ENCODE measurements at places on chromosomes 4 and X.

GRCh38 chrX:9492901-9493300 lies 28.0 kb downstream of the TBL1X start:
- DNase-seq, result no peak

- peak; percentile 16 for DNase-seq
Measured at GRCh38 chrX:148530464-148531077, 30.2 kb downstream of the AFF2 start.

GRCh38 chr4:80143307-80143679 lies 54.0 kb upstream of the PRDM8 start:
- DNase-seq, result no peak

DNA sequence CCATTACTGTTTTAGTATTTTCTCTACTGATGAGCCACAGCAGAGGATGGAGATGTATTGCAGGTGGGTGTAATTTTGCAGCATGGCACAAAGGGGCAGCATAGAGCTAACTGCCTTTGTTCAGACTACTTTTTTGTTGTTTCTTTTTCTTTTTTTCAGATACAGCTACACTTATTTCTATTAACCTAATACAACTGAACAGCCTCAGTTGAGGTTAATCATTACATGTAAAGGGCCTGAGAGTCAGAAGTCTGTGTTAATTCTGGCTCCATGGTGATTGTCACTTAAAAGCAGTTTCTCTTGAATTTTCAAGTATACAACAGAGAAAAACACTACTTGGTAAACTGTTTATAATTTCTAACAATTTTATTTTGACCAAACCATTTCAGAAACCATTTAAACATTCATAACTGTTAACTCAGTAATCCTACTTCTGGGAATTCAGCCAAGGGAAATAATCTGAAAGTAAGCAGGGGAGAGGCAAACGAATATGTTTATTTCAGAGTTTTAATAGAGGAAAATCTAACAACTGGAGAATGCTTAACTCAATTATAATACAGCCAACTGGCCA lies 13.9 kb upstream of the PPEF2 start:
- DNase-seq, result peak; percentile 48

- no peak for DNase-seq
Measured at GRCh38 chrX:122584981-122585380, 599.1 kb upstream of the GRIA3 start.

DNA sequence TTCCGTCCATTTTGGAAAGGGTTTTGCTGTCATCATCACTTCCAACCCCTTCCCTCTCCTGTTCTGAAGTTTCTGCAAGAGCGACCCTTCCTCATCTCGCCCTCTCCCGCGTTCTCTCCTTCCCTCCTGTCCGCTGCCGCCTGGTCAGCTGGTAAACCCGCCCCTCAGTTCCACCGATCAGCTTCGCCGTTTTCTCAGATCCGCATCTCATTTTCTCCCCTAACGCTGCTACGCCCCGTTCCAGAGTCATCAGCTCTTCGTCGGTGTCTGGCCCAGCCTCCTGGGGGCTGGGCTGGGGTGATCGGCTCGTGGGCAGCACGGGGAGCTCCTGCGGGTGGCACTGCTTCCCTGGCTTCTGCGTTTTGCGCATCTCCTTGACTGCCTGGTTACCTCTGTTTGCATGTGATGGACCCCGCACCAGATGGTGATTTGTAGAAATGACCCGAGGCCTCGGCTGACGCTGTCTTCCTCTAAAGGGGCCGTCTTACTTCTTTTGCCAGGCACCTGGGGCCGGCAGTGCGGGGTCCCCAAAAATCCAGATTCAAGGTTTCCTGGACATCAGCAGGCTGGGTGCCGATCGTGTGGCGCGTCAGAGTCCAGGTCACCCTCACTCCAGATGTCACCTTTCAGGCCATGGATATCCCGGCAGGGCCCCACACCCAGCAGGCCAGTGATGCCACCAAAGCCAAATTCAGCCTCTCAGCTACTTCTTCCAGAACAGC lies 13.4 kb downstream of the CTBP1 start:
- no peak for DNase-seq

- DNase-seq, result no peak
Measured at GRCh38 chr4:2236944-2237666, 4.8 kb downstream of the HAUS3 start.
